ENCODE measurements at places on chromosomes 16 and 17. TPM values are rescaled to one million over a fixed set of nuclear protein-coding genes. Genes with fewer than 3 reads are reported as not detected.

DNA sequence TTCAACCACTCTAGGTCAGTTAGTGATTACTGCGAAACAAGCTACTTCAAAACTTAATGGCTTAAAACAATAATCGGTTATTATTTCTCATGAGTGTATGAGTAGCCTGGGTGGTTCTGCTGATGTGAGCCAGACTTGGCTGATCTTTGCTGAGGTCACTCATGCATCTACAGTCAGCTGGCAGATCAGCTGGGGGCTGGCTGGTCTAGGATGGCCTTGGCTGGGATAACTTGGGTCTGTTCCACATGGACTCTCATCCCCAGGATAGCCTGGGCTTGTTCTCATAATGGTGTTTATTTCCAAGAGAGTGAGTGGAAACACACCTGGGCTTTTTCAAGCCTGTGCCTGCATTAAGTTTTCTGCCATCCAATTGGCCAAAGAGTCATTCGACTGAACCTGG lies 13.0 kb downstream of the CCDC182 start:
- DNase-seq: no peak

- no peak for DNase-seq
Measured at GRCh38 chr17:39174920-39175694, 9.1 kb upstream of the ARL5C start.

DNA sequence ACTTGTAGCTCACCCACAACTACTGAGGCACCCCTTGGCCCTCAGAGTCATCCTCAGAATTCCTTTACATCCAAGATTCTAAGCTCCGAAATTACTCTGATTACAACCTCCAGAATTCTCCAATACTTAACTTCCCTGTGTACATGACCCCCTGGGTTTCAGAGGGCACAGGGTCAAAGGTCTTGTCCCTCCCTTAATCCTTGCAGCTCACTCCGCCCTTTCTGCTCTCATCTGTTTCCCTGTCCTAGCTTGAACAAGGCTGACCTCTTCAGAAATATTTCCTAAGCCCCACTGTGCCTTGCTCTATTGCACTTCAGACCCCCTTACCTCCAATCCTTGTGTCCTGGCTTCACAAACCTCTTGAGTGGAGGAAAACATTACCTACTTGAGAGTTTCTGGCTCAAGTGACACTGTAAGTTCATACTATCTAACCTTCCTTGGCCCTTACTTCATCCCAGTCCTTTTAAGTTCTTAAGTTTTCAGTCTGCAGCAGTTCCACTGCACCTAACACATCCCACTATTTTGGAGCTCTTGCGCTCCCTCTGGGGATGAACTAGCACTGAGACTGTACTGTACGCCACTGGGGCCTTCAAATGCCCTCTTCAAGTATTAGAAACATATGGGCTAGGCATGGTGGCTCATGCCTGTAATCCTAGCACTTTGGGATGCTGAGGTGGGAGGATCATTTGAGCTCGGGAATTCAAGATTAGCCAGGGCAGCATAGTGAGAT lies 6.2 kb downstream of the N4BP1 start:
- no peak for DNase-seq

DNA sequence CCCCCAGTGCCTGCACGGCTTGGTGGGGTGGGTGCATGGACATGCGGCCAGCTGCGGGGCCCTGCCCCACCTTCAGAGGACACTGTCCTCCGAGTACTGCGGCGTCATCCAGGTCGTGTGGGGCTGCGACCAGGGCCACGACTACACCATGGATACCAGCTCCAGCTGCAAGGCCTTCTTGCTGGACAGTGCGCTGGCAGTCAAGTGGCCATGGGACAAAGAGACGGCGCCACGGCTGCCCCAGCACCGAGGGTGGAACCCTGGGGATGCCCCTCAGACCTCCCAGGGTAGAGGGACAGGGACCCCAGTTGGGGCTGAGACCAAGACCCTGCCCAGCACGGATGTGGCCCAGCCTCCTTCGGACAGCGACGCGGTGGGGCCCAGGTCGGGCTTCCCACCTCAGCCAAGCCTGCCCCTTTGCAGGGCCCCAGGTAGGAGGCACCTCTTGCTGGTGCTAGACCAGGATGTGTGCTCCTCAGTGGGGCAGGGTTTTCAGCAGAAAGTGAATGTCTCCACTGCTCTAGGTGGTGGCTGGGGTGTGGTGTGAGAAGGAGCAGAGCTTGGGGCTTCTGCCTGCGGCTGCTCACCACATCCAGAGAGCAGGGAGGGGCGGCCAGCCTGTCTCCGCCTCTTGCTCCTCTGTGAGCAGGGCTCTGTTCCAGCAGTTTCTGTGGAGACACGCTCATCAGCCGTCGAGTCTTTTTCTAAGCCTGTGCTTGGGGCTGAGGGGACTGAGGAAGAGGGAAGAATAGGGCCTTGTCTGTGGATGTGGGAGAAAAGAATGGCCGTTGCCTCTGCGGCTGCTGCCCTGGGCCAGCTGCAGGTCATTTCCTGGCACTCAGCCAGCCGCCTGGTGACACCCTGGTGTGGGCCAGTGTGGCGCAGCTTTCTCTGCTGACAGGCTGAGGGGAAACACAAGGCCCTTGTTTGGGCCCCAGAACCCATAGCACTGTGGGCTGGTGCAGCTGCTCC lies 2.2 kb downstream of the ZNF276 start:
- no peak for DNase-seq

- no peak for DNase-seq
Measured at GRCh38 chr16:15529673-15530072, 95.3 kb downstream of the BMERB1 start.

- DNase-seq: no peak
Measured at GRCh38 chr16:64498363-64498762, 623.5 kb downstream of the CDH11 start.

DNA sequence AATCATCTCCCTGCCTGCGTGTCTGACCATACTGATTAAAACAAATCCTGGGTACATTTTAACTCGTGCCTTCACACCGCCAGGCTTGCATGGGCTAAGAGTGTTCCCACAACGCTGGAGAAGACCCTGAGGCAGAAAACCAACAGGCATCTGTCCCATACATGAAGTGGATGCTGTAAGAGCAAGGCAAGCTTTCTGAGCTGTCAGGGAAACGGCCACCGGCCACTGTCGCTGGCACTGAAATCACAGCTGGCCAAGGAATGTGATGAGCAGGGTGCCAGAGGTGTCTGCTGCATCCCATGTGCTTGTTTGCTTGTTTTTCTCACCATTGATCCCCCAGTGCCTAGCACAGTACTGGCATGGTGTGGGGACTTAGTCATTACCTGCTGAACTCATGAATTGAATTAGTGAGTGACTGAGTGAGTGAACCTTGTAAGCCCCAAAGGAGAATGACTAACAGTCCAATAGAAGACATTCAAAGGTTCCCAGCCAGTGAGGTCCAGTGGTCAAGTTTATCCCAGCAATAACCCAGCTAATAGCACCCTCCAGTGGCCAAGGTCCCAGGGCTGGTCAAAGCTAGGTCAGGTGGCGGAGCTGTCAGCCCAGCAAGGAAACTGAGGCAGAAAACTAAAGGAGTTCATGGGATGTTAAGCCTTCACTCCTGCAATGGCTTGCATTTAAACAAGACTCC lies 92.7 kb upstream of the CDH5 start:
- DNase-seq: no peak

- DNase-seq: no peak
Measured at GRCh38 chr17:80708480-80708879, 163.8 kb downstream of the RPTOR start.

- DNase-seq: no peak
Measured at GRCh38 chr17:34820248-34820801, 140.9 kb downstream of the CCT6B start.

DNA sequence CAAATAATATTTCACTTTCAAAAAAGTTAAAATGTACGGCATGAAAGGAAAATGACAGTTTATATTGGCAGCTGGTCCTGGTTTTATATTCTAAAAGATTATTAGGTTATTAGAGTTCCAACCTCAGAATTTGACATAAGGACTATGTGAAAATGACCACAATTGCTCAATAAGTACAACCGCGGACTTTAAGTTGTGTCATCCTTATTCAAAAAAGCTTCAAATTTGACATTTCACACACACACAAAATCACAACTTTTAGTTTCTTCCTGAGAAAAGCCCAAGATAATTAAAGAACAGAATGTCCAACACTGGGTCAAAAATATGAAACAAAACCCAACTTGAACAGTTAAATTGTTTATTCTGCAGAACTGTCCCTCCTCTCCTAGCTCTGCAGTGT lies 133.2 kb upstream of the AXIN2 start:
- no peak for DNase-seq

The SLC47A1 gene
- total RNA-seq: 18.0 TPM

The TMEM98 gene
- not detected for total RNA-seq

The NACA2 gene
- not detected for total RNA-seq

The CALCOCO2 gene
- total RNA-seq: 24.8 TPM

The SSTR5 gene
- 4.0 TPM for total RNA-seq

The EPOP gene
- total RNA-seq: 14.1 TPM

The NPIPB9 gene
- total RNA-seq: 1.0 TPM

The HOXB1 gene
- not detected for total RNA-seq

The SCARF1 gene
- total RNA-seq: 0.34 TPM
